ENCODE measurements at places on chromosomes 1 and 21.

DNA sequence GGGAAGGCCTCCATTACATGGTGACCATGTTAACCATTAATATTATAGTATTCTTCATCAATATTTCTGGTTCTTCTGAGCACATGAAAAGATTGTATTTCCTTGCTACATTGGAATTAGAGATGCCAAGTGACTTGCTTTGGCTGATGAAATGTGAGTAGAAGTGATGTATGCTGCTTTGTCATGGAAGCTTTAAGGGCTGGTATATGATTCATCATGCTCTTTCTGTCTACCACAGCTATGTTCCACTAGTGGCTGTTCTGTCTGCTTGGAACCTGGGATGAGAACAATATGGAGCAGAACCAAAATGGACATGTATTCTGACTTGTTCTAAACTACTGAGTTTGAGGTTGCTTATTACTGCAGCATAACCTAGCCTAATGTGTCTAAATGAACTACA, 163.3 kb downstream of the TM2D1 start:
- DNase-seq = no peak

DNA sequence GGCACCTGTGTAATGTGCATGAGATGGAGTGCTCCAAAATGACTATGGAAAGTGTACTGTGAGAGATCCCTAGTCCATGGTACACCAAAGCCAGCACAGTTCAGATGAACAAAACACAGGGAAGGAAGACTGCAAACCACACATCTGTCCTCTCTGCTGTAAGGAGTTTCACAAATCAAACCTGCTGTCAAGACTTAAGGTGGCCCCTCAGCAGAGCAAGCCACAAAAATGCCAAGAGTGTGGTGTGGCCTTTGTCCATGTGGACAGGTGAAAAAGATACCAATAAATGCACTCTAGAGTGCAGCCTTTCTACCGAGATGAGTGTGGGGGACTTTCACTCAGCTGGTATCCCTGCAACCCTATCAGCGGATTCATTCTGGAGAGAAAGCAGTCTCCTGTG, 12.9 kb downstream of the ZNF648 start:
- DNase-seq = no peak

DNA sequence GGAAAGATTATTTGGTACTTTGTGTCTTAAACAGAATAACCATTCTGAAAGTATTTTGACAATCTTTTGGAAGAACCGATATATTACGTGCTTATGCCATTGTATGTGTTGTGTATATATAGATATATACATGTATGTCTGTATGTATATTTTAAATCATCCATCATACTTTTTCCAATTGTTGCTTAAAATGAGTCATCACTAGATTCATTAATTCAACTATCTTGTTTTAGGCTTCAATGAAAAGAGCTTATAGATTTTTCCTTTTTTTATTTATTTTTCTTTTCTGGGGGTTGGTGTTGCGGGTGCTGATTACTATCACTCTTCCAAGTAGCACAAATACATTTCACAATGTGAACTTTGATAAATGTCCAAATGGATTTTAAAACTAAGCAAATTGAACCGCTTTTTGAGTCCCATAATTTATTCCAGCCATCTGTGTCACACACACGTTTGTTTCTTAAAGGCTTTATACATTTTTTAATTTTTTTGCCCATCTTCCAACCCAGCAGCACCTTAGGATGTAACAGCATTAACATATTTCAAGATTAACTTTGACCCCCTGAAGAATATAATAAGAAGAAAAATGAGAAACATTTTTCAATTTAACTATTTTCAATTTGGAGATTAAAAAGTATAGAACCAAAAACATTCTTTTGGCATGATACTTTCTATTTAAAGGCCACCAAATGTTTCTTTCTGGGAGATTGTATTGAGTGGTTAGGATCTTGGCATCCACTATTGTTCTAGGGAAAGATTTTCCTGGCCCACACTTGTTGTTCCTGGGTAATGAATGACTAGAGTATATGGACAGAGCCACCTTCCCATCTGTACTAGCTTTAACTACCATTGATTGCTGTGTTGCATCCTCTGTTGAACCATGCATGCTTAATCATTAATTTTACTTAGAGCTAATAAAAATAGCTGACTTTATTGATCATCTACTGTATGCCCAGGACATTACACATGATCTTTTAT, 9.3 kb upstream of the DPYD start:
- no peak for DNase-seq

DNA sequence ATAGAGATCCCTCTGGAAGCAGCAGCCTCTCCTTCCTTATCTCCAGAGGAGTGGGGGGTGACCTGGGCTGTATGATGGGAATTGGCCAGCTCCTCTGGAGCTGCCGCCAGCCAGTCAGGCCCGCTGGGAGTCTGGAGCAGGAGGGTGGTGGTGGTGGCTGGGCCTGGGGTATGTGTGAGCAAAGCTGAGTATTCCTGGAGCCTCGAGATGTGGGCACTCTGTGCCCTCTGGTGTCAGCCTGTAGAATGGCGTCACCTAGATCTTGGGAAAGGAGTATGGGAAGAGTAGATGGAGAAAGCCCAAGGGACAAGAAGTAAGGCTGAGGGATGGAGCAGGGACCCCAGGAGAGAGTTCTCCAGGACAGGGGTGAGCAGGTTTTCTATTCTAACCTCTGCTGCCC, 16.0 kb downstream of the VANGL2 start:
- no peak for DNase-seq

DNA sequence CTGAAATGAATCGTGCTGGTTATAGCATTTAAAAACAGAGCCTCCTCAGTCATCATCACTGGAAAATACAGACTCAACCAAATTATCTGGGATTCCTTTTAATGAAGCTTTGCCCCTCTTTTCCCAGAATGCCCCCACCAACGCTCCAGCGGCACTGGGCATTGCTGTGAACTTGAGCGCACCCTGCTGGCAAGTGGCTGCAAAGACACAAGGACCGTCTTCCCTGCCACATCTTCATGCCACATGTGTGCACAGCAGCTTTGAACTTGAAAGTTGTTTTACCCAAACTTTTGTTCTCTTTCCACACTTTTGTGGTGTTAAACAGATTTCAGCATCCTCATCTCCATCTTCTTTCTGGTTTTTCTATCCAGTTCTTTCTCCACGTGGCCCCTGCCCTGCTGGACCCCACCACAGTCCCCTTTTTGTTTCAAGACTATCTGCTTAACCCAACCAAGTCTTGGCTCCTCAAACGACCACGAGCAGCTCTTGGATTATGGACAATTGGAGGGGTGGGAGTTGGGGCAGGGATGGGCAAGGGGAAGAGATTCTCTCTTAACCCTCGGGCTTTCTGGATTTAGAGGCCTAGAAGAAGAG, 12.8 kb upstream of the LMX1A start:
- no peak for DNase-seq

DNA sequence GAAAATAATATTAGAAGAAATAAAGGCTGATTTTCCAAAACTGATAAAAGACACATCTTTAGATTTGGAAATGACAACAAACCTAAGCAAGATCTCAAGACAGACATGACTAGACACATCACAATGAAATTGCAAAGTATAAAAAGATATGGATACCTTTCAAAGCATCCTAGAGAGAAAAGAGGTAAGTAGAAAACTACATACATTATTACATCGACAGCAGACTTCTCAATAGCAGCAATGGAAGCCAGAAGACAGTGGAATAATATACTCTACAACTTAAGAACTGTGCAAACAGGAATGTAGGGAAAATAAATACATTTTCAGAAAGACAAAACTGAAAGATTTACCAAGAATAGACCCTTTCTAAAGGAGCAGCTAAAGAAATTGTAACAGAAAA, 50.2 kb downstream of the DENND1B start:
- DNase-seq = no peak

- DNase-seq = no peak
Observed at GRCh38 chr1:234108921-234109320, 204.4 kb downstream of the SLC35F3 start.

DNA sequence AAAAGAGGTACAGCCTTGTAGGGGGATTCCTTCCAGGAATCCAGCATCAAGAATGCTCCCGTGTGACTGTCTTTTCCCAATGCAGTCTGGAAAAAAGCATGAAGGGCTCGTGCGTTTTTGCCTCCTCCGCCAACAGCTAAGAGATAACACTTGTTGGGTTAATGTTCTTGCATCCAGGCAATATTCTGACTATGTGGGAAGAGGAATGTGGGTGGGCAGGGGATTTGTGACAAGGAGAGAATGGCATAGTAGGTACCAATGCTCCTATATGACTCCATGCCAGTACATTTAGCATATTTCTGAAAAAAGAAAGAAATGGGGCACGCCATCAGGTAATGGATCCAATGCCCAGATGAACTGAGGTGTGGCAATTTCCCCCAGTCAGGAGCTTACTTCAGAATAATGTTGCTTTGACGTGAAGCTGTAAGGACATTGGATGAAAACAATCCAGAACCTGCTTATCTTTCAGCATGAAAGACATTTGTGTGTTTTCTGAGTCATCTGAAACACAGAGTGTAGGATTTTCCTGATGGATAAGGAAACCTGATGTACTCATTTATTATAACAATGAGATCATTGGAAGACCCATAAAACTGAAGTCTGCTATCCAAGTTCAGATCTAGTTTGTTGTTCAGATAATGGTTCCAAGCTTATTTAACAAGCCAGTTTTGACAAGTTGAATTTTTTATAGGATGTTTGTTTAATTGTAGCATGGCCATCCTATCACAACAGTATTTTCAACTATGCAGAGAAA, 105.5 kb downstream of the LYPLAL1 start:
- no peak for DNase-seq

- DNase-seq = no peak
Observed at GRCh38 chr1:159652506-159652905, 61.9 kb downstream of the CRP start.

DNA sequence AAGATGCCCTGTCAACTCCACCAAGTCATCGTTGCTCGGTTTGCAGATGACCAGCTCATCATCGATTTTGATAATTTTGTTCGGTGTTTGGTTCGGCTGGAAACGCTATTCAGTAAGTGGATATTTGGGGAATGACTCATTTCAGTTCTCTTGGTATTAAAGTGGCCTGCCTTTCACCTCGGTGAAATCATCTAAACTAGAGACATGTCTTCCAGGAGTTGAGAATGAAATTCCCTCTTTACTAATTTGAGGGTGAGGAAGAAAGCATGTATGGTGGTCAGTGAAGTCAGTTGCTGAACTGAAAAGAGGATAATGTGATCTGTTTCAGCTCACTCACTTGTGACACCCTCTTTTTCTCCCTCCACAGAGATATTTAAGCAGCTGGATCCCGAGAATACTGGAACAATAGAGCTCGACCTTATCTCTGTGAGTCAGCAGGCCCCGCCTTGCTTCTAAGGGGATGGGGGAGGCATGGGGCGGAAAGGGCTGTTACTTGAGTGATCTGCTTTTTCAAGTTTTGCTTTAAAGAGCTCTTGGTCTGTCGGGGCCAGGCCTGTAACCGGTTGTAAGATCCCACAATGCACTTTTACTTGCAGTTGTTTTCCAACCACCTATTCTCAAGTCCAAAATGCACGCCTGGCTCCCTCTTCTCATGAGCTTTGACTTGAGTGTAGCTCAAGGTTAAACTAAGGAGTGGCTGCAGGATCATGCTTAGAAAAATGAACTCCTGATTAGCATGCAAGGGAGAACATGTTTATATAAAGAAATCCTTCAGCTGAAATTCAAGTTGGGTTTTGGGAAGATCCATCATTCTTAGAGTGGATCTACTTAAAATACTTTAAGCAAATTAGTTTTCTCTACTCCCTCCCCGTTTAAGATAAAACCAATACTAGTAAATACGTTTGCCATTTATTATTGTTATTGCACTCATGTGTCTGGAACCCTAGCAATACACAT, 59.8 kb downstream of the CAPN2 start:
- DNase-seq = no peak

DNA sequence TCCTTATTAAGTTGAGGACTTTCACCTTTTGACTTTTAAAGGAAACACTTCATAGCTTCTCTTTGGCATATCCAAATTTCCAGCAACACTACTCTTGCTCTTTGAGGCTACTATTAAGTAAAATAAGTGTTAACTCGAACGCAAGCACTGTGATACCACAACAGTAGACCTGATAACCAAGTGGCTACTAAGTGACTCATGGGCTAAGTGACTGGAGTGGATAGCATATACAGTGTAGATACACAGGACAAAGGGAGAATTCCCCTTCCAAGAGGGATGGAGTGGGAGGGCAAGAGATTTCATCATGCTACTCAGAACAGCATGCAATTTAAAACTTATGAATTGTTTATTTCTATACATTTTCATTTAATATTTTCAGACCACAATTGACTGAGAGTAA, 9.8 kb upstream of the KCNA3 start:
- DNase-seq = no peak

- no peak for DNase-seq
Observed at GRCh38 chr1:55326496-55327243, 111.5 kb upstream of the USP24 start.

DNA sequence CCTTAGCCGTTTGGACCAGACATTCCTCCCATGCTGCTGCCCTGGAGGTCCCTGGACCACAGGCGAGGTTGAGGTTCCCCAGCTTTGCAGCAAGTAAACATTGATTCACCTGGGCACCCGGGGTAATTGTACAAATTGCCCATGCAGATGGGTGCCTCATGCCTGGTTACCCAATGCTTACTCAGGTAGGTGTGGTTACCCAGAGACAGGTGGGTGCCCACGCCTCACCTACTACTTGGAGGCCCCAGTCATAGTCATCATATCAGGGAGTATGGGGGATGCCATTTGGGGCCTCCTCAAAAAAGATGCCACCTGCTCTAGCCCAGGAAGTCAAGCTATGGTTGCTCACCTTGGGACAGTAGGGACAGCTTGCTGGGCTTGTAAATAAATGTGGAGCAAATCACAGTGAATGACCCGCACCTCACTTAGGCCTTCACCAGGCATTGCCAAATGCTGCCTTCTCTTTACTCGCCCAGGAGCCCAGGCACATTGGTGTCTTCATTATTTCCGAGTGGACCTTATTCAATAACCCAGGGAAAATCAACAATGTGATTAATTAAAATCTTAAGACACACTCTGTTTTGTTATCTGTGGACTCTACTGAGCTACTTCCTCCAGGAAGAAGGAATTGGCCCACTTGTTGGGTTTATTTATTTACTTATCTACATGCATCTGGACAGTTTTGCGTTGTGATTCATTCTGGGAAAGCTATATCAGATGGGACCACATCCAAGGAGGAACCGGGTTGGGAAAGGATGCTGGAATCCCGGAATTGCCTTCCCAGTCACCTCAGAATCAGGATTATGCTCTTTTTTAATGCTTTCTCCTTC, 35.6 kb upstream of the GRHL3 start:
- DNase-seq = no peak

DNA sequence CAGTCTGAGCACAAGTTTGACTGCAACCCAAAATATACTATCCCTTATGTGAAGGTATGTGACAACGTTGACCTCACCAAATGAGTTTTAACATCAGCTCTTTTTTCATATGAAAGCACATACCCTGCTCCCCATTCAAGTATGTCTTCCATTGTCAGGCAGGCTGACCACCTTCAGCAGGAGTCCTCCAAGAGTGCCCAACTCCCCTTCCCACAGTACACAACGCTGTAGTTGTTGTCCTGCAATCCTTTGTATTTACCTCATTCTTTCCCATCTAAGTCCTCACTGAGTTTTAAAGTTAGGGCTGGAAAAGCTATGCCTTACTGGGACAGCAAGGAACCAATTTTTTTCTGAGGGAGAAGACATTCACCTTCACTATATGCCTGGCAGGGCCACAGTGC, 14.7 kb downstream of the SFPQ start:
- no peak for DNase-seq

Data from GM12864 (cell line).